ENCODE measurements at places on chromosomes 4 and X.

GRCh38 chr4:24639714-24640113 lies 55.4 kb upstream of the DHX15 start:
- DNase-seq, result no peak

GRCh38 chr4:156939801-156940200 lies 31.8 kb downstream of the PDGFC start:
- no peak for DNase-seq

GRCh38 chr4:107725281-107725859 lies 5.3 kb upstream of the PAPSS1 start:
- no peak for DNase-seq

DNA sequence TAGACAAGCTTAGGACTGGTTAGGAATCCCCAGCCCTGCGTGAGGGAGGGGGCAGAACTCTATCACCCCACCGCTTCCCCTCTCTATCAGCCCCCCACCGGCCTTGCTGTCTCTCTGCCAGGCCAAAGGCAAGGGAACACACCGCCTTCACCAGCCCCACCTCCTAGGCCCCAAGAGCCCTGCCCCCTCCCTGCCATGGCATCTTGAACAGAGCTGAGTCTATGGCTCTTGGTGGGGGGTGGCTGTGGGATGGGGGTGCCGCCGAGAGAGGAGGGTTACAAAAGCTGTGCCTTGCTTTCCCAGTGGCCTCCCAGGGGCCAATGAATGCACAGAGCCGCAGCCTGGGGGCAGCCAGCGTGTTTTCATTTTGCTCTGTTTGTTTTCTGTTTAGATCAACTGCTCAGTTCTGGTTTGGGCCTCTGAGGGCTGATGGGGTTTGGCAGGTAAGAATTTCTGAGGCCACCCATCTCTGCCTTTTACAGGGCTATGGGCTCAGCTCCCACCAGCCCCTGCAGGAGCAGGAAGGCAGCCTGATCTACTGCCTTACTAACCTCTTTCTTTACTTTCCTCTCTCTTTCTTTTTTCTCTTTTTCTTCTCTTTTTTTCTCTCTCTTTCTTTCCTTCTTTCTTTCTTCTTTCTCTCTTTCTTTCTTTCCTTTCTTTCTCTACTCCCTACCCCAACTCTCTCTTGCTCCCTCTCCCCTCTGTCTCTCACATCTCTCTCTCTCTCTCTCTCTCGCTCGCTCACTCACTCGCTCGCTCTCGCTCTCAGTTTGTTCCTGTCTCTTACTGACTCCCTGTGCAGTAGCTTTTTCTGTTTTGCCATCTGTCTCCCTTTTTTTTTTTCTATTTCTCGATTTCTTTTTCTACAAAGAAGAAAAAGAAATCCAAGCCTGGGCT lies 128.3 kb downstream of the PJA1 start:
- no peak for DNase-seq

GRCh38 chr4:25658357-25658771 lies 2.7 kb downstream of the SLC34A2 start:
- DNase-seq, result no peak

GRCh38 chrX:44935640-44936039 lies 62.7 kb downstream of the KDM6A start:
- no peak for DNase-seq

DNA sequence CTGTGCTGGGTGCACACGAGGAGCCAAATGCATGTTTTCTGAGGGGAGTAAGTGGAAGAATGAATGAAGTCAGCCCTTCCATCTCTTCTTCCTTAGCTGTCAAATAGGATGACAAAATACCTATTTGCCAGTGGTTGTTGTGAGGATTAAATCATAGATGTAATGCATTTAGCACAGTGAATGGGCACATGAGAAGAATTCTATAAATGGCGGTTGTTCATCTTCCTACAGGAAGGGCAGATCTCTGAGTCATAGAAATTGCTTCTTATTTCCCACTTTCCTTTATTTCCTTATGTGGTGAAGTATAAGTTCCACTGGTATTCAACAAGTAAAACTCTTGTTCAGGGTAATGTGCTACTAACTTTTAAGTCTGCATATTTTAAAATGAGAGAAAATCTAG lies 83.1 kb downstream of the SORBS2 start:
- no peak for DNase-seq

DNA sequence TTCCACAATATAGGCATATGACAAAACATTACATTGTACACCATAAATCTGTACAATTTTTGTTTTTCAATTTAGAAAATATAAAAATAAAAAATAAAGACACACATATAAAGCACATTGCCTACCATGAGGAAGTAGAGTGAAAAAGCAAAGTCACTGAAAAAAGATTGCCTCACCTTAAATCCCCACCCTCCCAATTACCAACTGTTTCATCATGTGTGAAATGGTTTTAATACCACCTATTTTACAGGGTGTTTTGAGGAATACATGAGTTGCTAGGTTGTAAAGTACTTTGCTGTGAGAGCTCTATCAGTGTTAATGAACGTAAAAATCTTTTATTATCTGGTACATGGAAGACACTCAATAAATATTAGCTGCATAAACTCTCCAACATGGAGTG lies 373.6 kb upstream of the NDST3 start:
- DNase-seq, result no peak

DNA sequence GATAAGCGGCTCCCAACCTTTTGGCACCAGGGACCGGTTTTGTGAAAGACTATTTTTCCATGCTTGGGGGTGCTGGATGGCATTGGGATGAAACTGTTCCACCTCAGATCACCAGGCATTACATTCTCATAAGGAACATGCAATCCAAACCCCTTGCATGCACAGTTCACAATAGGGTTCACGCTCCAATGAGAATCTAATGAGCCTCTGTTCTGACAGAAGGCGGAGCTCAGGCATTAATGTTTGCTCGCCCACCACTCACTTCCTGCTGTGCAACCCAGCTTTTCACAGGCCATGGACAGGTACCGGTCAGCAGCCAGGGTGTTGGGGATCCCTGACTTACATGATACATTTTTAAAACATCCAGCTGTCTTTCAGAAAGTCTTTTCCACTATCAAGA lies 187.3 kb downstream of the SLC39A8 start:
- DNase-seq, result no peak

DNA sequence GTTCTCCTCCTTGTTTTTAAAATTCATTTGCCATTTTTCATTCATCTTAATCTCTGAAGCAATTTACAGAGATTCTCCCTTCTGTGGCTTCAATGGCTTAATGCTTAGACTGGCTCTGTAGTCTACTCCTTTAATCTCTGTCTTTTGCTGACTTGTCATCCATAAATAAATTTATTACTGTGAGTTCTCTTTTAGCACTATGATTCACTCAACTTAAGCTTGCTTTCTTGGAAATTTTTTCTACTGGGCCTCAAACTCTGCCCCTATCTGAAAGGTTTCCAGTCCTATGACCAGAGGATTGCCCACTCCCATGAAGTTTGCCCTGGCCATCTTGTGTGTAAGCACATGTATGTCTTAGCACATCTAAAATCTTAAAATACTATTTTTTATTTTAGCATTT lies 251.1 kb downstream of the DCLK2 start:
- no peak for DNase-seq

- DNase-seq, result no peak
Measured at GRCh38 chr4:146236216-146236615, 21.9 kb downstream of the REELD1 start.

DNA sequence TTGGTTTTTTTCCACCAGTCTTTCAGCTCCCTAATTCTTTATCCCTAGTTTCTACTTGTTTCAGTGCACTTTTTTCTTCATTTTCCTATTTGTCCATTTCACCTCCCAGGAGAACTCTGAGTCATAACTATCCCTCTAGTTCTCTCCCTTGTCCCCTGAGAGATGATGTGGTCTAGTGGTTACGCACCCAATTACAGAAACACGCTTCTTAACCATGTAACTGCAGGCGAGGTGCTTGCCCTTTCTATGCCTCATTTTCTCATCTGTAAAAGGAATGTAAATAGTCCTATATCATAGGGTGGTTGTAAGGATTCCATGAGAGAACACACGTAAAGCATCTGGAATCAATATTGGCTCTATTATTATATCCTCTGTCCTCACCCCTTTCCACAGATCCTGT lies 8.8 kb upstream of the GRPR start:
- DNase-seq, result no peak

GRCh38 chrX:103423955-103424638 lies 47.8 kb downstream of the BEX3 start:
- peak; percentile 40 for DNase-seq

GRCh38 chr4:80219301-80220025 lies 22.2 kb downstream of the PRDM8 start:
- no peak for DNase-seq

DNA sequence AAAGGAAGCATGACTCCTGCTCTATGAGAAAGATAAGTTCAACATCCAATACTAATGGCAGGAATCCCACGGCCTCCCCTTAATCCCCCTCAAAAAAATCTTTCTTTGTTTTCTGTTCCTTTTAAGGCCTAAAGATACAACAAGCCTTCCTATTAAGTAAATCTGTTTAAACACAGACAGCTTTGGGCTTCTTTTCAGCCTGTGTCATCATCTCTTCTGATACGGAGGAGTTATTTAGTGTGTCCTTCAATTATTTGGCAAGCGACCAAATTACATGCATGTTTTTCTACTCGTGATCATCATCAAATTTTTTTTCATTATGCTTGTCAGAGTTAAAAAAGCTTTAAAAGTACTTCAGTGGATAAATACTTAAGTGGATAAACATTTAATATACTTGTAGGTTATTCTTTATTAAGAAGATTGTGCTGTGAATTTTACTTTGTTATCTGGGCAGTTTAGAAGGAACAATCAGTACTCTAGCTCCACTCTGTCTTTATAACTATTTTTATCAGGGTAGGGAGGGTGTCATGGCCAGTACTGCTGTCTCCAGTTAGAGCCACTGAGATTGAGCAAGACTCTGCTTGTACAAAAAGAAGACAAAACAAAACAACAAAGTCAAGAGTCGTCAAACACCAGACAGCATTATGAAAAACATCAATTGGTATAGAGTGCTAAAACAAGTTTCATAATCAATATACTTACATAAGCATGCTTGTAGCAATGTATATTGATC lies 210.7 kb downstream of the PRR32 start:
- no peak for DNase-seq

DNA sequence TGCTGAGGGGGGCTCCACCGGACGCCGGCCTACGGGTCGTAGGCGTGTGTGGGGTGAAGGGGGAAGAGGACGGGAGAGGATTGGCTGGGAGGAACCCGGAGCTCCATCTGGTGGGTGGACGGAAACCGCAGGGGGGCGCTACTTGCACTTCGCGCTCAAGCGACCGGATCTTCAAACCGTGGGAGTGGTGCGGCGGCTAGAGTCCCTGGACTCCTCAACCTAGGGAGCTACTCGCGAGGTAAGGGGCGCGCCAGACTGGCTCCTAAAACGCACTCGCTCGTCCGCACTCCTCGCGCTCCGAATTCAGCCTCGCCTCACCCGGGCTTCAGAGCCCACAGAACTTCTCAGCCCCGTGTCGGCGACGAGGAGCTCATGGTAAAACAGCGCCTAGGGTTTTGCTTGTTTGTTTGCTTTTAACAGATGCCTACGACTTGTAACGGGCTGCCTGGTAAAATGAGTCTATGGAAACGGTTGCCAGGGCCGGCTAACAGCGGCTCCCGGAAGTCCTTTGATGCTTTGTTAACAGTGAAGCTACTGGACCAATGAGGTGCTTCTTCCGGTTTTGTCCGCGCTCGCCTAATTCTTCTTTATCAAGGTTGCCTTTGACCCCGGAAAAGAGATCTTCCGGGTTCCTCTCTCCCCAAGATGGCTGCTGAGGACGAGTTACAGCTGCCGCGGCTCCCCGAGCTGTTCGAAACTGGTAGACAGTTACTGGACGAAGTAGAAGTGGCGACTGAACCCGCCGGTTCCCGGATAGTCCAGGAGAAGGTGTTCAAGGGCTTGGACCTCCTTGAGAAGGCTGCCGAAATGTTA lies at the start of gene IGBP1:
TSS of gene IGBP1 (plus strand) at position 145 of the 813 bp plus-strand sequence. CDS start at position 646, 501 bp downstream.
- DNase-seq, result peak; percentile 90

DNA sequence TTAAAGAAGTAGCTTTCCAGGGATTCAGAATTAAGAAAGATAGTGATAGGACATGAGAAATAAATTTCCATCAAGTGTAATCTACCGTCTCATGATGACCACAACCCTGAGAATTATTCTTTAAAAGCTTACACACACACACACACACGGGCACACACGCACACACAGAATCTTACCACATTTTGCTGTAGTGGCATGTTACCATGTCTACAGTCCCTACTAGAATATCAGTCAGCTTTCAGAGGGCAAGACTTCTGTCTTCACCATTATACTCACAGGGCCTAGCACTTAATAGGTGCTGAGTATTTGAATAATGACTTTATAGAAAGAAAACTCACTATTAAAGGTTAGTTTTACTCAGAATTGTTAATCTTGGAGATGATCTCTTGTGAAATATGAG lies 15.4 kb downstream of the CMC4 start:
- DNase-seq, result no peak

GRCh38 chrX:130826249-130826648 lies 76.8 kb downstream of the ENOX2 start:
- no peak for DNase-seq

DNA sequence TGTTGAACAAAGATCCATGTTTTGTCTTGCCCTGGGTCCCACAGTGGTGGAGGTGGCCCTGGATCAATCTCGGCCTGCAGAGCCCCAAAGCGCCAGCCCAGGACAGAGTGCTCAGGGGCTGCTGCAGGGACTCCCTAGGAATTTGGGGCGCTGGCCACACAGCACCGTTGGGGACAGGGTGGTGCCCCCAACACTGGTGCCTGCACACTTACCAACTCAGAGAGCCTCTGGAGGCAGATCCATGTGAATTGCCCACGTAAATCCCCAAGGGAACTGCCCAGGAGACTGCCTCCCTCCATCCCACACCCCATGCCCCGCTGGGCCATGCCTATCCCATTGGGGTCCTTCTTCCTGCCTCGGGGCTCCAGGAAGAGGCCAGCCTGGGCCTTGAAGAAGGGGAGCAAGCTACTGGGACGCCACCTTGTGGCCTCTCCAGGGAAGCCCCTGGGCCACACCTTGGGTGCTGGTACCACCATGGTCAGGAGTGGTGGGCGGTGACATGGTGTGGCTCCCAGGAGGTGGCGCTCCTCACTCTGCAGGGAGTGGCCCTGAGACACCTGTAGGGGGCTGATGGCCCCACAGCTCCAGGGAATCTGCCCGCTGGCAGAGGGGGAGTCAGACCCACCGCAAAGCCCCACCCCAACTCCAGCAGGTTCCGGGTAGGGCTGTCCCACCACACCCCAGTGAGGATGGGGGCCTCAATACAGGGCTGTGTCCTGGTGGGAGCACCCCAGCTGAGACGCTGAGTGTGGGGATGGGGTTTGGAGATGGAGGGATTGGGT lies 22.8 kb downstream of the CFAP99 start:
- DNase-seq, result no peak

GRCh38 chrX:24231641-24232179 lies 82.2 kb downstream of the SUPT20HL2 start:
- no peak for DNase-seq

DNA sequence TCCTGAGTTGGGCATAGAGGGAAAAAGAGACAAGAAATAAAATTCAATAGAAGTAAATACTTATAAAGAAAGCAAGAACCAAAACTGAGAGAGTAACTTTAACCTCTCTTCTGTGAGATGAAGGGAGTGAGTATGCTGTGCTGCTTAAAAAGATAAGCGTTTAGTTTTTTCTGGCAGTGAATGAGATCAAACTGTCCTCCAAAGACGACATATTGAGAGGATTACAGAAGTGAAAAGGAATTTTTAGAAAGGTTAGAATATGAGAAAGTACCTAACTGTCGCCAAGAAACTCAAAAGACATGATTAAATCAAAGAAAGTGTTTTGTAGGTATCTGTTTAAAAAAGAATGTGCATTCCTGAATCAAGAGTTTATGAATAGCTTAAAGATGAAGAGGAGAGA lies 16.0 kb downstream of the GAB1 start:
- DNase-seq, result no peak

GRCh38 chr4:121183361-121183760 lies 19.2 kb upstream of the TNIP3 start:
- no peak for DNase-seq
